ENCODE measurements at places on chromosomes 4 and X.
A peak's percentile ranks its signal among the peaks of the same experiment; 100 is the strongest.

DNA sequence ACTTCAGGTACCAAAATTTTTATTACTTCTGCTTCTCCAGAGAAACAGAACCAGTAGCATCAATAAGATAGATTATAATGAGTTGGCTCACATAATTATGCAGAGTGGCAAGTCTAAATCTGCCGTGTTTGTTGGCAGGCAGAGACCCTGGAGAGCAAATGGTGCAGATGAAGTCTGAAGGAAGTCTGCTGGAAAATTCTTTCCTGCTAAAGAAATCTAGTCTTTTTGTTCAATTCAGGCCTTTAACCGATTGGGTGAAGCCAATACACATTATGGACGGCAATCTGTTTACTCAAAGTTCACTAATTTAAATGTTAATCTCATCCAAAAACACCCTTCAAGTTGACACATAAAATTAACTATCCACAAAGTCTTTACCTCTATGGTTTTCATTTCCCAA is 156.0 kb downstream of the TBX22 start:
- DNase-seq = no peak

DNA sequence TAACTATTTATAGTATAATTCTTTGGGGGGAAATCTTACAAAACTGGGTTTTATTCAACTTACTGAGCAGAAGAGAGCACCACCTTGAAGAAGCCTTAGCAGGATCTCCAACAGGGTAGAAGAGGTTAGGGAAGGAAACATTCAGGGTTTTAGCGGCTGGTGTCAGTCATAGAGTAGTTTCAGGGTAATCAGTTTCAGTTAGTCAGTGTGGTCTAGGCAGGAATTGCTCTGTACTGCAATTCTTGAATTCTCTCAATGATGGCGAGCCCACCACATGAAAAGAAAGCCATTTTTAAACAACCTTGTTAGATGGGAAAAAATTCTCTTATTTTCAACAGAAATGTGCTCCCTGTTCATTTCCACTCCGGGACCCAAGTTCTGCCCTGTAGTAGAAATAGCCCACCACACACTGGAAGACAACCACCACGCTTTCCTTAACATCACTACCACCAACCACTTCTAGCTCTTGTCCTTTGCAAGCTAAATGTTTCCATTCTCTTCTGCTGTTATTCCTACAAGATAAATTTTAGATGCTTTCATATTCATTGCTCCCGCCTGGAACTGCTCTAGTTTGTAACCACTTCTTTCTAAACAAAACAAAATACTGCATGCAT is 25.9 kb downstream of the COL25A1 start:
- DNase-seq = no peak

DNA sequence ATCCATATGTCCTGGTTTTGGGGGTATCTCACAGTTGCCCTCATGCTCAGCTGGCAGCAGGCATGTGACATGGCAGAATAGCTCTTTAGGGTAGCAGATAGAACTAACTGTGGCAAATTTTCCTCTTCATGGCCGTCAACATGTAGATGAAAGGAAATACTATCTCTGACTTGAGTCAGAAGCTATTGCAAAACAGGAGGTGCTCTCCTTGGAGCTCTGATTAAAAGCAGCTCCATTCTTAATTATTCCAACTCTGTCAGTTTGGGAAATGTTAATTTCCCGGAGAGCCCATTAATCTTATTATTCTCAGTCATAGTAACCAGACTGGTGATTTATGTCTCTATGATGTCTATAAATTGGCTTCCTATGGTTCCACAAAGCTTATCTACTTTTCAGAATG is 18.2 kb downstream of the IL13RA1 start:
- DNase-seq = no peak

DNA sequence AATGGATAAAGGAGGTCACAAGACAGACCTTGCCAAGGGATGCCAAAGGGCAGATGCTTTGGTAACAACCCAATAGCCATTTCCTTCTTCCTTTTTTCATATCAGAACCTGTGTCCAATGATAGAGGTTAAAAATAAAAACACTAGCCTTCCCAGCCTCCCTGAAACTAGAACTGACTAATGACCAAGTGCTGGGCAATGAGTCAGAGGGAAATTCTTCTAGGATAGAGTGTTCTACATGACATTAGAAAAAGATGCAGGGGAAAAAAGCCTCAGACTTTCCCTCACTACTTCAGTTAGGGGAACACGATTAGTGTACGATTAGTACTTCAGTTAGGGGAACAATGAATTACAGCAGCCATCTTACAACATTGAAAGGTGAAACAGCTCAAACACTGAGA is 29.3 kb upstream of the FAM47C start:
- DNase-seq = no peak

DNA sequence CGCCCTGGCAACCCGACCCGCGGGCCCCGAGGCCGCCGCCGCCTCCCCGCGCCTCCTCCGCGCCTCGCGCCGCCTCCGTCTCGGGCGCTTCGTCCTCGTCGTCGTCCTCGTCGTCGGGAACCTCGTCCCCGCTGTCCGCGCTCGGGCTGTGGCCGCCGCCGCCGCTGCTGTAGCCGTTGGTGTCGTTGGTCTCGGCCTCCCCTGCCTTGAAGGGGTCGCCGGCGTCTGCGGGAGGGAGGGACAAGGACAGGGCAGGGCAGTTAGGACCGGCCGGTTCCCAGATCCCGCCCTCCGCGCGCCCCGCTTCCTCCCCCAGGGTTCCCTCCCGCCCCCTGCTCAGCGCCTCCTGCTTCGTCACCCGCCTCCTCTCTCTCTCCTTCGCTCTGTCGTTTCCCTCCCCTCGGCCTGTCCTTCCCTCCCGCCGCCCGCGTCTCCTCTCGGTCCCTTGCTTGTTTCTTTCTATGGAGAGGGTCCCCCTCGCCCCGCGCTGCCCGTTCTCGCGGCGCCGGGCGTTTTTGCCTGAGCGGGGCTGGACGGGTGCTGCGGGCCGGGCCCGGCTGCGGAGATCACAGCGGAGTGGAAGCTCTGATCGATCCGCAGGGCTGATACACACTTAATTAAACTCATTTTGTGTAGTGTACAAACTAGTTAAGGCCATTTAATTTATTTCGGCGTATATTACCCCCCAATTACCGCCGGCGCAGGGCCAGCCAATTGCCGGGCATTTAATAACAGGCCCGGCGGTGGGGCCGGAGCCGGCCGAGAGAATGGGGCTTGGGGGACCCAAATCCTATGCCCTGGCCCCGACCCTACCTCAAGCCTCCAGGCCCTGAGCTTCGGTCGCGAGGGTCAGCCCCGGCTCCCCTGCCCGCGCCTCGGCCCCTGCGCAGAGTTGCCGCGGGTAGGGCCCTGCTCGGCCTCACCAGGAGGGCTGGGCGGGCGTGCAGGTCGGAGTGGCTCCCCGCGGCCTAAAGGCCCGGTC is 2.4 kb downstream of the NKX1-1 start:
- DNase-seq = no peak

- peak; percentile 3 for DNase-seq
Measured at GRCh38 chrX:22122510-22122909, 90.4 kb downstream of the PHEX start.

GRCh38 chrX:49947781-49948180 is 25.4 kb downstream of the CLCN5 start:
- no peak for DNase-seq

- DNase-seq = no peak
Measured at GRCh38 chr4:121726642-121727268, 30.0 kb upstream of the ANXA5 start.

DNA sequence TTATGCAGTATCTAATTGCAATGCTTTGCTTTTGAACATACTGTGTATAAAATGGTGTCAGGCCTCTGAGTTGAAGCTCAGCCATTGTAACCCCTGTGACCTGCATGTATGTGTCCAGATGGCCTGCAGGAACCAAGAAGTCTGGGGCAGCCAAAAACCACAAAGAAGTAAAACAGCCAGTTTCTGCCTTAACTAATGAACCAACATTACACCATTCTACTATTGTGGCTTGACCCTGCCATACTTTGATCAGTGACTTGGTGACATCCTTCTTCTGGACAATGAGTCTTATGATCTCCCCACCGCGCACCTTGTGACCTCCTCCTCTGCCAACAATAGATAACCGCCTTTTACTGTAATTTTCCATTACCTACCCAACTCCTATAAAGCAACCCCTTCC is 131.6 kb downstream of the CBLL2 start:
- DNase-seq = no peak

- DNase-seq = no peak
Measured at GRCh38 chrX:70527053-70527452, 82.4 kb downstream of the DLG3 start.

DNA sequence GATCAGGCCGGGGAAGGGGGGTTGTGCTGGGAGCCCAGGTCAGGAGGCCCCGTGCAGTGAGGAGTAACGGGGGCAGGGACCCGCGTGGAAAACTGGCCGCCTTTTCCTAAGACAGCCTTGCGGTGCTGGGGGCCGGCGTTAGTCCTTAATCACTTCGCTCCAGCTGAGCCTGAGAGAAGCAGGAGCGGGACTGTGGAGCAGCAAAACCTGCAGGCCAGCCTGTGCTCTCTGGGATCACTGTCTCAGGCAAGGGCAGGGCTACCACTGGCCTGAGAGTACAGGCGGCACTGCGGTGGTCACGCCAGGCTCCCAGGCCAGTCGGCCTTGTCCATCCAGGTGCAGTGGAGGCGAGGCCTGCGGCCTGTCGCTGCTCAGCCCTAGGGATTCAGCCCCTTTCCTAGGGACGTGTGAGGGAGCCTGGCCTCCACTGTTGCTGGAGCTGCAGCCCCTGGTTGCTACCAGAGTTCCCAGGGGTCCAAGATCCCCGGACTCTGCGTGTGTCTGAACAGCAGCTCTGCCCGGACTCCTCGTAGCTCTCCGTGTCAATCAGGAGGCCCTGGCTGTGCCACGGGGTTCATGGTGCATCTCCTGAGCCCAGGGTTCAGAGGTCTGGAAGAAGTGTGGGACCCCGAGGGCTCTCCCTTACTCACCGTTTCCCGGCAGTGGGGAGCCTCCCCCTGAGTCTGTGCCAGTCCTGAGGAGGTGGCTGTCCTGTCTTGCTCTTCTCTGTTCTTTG is 2141.7 kb upstream of the TENM3 start:
- no peak for DNase-seq

- no peak for DNase-seq
Measured at GRCh38 chr4:147059064-147059731, 113.5 kb upstream of the TTC29 start.

GRCh38 chr4:89158884-89159503 is 47.7 kb downstream of the TIGD2 start:
- no peak for DNase-seq

GRCh38 chrX:41541386-41541785 is 94.2 kb downstream of the NYX start:
- DNase-seq = no peak

- DNase-seq = no peak
Measured at GRCh38 chr4:138010639-138011038, 231.5 kb downstream of the SLC7A11 start.

DNA sequence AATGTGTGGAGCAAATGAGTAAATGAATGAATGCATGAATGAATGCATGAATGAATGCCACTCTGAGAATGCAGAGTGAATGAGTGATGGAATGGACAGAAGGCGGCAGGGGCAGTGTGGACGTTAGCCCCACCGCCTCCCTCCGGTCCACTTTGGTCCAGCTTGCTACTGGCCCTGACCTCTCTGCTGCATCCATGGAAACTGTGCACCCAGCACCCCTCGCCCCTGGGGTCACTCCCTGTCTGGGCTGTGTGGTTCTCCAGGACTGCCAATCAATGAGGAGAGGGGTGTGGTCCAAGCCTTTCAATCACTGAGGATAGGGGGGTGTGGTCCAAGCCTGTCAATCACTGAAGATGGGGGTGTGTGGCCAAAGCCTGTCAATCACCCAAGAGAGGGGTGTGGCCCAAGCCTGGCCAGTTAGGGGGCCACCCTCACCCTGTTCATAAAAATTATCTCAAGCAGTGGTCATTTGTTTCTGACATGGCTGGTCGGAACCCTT is 39.2 kb upstream of the ASMTL start:
- DNase-seq = no peak

DNA sequence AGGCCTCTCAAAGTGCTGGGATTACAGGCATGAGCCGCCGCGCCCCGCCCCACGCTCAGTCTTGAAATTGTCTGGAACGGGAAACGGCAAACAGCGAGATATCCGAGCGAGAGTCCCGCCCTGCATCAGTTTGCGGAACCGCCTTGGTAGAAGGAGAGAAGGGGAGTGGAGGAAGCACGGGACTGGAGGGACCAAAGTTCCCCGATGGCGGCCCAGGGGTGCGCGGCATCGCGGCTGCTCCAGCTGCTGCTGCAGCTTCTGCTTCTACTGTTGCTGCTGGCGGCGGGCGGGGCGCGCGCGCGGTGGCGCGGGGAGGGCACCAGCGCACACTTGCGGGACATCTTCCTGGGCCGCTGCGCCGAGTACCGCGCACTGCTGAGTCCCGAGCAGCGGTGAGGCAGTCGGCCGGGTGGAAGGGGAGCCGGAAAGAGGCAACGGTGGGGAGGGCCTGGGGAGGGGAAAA is at the start of gene BST1:
BST1 (plus strand) TSS at position 125 of the 463 bp plus-strand sequence; CDS start at position 205, 80 bp downstream.
- no peak for DNase-seq

- DNase-seq = no peak
Measured at GRCh38 chrX:113330416-113330815, 489.8 kb upstream of the AMOT start.

DNA sequence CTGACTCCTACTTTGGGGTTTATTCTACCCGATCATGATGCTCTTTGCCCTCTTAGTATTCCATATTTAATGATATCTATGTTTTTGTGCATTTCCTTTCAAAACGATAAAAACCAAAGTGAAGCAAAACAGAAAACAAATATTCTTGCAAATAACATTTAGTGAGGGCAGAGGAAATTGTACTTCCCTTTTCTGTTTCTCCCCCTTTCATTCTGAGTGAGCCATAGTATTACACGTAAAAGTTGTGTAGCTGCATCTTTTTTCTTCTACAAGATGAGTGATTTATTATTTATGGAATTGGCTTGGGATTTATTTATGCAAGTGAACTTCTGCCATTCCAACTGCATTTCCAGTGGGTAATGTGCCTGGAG is 109.9 kb downstream of the AFF2 start:
- no peak for DNase-seq

DNA sequence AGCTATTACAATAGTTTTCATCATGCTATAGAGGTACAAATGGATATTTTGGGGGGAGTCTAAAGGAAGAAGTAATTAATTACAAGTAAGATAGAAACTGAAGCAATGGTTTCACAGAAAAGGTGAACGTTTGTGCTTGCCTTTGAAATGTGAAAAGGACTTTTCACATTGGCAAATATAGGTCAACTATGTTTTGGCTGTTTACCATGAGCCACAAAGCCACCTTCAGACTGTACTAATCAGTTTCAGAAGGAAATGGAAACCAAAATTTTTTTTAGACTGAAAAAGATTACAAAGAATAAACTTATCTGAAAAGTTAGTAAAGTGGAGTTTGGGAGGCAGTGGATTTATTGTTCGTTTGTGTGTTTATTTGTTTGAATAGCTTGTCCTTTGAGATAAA is 32.1 kb downstream of the SYTL5 start:
- DNase-seq = no peak

DNA sequence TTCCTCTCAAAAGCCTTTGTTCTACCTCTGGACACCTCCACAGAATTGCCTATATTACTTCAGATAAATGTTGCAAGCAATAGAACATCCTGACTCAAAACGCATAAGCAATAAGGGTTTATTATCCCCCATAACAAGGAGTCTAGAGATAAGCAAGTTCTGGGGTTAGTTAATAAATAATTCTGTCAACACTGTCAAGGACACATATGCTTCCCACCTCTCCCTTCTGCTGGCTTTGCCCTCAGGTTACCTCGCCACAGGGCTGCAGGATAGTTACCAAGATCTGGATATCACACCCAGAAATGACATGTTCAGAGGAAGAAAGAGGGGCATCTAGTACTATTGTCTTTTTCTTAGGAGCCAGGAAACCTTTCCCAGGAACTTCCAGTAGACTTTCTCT is 14.0 kb upstream of the DUSP21 start:
- no peak for DNase-seq
